ENCODE measurements at places on chromosomes 7 and 10.
A peak's percentile ranks its signal among the peaks of the same experiment; 100 is the strongest.

GRCh38 chr7:106462914-106463482 lies 178.2 kb upstream of the NAMPT start:
- no peak for DNase-seq

GRCh38 chr7:147824671-147825070 lies 765.9 kb upstream of the C7orf33 start:
- no peak for DNase-seq

- no peak for DNase-seq
These were observed 4.7 kb downstream of the ZNF488 start for GRCh38 chr10:47379445-47379785.

DNA sequence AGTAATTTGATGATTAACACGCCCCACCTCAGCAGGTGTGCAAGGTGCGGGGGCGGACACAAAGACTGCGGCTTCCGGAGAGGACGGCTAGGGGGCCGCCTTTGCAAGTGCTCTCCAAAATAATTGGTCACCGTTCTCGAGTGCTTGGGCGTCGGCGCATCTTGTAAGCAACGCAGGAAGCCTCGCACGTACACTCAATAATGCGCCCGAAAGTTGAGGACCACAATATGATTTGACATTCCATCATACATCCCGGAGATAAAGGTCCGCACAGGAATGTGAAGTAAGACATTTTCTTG lies 114.7 kb downstream of the EBF3 start:
- DNase-seq = no peak

DNA sequence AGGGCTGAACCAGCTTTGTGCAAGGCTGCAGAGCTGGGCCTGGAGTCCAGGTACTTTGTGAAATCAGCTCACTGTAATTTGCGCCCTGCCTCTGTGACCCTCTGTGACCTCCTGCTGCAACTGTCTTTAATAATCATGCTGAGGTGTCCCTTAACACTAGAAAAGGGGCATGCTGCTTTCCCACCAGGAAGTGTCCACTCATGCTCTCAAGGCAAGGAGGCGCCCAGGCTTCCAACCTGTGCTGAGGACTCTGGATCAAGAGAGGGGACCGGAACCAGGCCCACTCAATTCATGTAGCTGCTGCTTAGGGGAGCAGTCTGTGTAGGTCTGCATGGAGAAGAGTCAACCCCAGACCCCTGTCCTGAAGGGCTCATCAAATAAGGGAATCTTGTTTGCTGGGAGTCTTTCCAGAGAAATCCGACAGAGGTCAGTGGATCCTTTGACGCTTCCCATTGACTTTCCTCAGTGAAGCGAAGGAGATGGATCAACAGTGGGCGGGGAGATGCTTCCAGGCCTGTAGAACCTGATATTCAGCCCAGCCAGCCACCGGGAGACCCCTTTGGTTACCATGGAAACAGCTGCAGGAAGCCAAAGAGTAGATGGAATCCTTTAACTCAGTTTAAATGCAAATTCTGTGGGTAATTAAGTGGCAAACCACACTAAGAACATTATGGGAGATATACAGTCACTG lies 945.9 kb downstream of the GRID1 start:
- DNase-seq = no peak

DNA sequence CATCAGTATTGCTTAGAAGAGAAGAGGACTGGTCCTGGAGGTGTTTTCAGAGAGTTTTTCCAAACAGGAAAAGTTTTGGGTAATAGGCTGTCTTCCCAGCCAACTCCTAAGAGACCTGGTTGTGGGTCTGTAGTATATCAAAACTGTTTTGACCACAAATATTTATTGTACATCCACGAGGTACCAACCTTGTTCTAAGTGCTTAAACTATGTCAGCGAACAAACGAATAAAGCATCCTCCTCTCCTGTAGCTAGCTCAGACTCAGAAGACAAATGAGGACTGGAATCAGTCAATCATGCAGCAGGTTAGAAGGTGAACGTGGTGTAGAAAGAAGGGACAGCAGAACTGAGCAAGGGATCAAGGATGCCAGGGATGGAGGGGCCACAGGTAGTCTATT lies 61.6 kb upstream of the MKI67 start:
- no peak for DNase-seq

GRCh38 chr7:114922026-114922651 lies at the start of gene MDFIC:
Gene MDFIC, plus strand, starts transcription at chr7:114922094. Its CDS starts 940 bp downstream, at chr7:114923034.
- peak; percentile 78 for DNase-seq

- DNase-seq = no peak
These were observed 85.2 kb upstream of the EGFR start for GRCh38 chr7:54933643-54934042.

DNA sequence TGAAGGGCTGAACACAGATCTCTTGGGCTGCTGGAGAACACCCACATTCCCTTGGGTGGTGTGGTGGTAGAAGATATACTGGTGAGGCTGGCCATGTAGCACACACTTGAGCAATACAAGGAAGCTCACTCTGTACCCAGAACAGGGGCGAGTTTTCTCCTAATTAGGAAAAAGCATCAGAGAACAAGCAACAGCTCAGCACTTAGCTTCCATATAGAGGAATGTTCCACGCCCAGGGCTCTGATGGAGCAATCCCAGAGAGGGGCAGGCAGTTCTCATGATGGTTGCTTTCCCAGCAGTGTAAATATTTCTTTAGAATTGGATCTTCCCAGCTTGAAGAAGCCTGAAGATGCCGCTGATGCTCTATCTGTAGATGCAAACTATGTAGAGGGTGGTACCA lies 21.0 kb upstream of the PNLIP start:
- DNase-seq = no peak

DNA sequence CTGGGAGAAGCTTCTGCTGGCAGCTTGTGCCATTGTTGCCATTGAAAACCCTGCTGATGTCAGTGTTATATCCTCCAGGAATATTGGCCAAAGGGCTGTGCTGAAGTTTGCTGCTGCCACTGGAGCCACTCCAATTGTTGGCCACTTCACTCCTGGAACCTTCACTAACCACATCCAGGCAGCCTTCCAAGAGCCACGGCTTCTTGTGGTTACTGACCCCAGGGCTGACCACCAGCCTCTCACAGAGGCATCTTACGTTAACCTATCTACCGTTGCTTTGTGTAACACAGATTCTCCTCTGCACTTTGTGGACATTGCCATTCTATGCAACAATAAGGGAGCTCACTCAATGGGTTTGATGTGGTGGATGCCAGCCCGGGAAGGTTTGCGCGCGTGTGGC lies 220.7 kb downstream of the ADK start:
- DNase-seq = no peak

GRCh38 chr7:151310578-151310977 lies 31.0 kb upstream of the NUB1 start:
- no peak for DNase-seq

DNA sequence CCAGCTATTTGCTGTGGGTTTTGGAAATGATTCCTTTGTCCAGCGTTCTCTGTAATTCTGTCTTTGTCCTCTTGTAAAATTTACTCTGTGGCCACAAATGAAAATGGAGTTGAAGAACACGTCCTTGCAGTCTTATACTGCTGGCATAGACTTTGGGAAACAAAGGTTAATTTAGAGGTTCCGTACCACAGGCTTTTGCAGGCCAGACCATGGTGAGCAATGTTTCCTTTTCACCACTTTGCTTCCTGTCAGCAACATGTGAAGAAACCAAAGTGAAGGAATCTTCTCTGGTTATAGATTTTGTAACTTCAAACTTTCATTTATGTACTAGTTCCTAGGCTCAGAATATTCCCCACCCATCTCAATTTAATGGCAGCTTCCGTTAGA lies 488.5 kb downstream of the MDFIC start:
- no peak for DNase-seq

DNA sequence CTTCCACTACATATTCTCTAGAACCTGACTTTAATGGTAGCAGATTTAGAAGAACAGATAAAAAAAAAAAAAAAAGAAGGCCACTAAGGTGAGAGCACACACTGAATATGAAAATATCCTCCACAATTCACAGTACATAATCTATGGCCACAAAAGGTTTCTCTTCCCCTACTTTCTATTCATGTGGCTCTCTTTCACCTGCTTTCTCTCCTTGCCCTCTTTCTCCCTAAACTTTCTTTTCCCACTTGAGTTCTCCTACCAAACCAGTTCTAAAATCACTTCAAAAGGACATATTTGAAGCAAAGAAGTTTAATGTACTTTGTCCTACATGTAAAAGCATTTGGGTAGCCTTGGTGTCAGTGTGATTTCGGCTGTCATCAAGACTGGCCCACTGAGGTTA lies 18.5 kb upstream of the DLX6 start:
- no peak for DNase-seq

- DNase-seq = no peak
These were observed 315.7 kb downstream of the REEP3 start for GRCh38 chr10:63836666-63837442.

- DNase-seq = no peak
These were observed 277.0 kb downstream of the INHBA start for GRCh38 chr7:41425926-41426325.

DNA sequence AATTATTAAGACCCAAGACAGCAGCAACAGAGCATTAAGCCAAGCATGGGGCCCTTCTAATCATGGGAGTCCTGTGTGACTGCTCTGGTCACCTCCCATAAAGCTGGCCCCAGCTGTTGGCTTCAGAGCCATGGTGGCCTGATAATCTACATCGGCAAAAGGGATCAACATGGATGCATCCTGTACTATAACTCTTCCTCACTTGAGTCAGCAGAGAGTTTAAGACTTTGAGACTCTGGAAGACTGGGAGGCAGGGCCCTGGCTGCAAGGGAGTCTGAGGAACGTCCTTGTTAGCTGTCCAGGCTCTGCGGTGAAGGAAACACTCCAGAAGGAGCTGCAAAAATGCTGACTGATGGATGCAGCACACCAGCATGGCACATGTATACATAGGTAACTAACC lies 95.0 kb upstream of the KIAA1217 start:
- no peak for DNase-seq

- no peak for DNase-seq
These were observed 70.1 kb upstream of the SDK1 start for GRCh38 chr7:3230908-3231307.

GRCh38 chr10:103548006-103548405 lies 54.5 kb downstream of the NEURL1 start:
- DNase-seq = no peak

DNA sequence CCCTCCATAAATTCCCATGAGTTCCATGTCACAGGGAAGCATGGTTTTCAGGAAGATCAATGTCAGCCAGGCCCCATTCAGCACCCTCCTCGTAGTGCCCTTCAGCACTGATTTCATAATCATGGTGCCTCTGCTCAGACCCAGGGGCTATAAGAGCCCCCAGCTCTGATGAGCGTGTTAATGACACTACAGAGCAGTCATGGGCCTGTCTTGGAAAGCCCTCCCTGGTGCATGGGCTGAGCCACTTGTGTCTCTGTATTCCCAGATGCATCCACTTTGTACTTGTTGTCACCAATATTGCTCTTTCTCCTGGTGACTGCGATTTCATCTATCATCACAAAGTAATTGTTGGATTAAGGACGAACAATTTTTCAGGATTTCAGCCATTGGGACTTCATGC lies 154.6 kb downstream of the ADARB2 start:
- DNase-seq = no peak

DNA sequence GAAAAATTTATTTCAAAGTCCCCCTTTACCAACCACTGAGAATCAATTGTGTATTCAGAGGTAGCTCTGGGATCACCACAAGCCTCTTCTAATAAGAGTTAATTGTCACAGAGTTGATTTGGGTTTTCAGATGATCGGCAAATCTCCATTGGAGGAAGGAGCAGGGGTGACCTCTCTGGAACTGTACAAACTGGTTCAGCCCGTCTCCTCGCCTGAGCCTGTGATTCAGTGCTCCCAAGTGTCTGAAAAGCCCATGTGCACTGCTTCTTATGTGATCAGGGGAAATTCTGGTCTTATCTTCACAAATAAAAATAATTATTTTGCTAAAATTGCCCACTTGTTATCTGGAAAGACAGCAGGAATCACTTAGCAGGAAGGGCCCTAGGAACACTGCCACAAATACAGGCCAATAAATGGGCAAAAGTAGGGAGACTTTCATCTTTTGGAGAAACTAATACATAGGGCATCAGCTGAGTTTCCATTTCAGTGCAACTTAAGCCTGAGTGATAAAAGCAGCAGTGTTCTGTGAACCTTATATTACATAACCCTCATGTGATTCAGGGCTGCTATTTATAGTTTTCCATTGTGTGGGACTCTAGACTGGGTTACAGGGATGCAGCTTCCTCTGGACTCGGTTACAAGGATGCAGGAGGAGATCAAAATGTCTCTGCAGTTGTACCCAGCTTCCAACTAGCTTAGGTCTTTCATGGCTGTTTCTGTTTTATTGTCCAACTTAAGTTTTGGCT lies 32.3 kb downstream of the CDK1 start:
- no peak for DNase-seq

- no peak for DNase-seq
These were observed 87.3 kb downstream of the BEND7 start for GRCh38 chr10:13441476-13441875.

DNA sequence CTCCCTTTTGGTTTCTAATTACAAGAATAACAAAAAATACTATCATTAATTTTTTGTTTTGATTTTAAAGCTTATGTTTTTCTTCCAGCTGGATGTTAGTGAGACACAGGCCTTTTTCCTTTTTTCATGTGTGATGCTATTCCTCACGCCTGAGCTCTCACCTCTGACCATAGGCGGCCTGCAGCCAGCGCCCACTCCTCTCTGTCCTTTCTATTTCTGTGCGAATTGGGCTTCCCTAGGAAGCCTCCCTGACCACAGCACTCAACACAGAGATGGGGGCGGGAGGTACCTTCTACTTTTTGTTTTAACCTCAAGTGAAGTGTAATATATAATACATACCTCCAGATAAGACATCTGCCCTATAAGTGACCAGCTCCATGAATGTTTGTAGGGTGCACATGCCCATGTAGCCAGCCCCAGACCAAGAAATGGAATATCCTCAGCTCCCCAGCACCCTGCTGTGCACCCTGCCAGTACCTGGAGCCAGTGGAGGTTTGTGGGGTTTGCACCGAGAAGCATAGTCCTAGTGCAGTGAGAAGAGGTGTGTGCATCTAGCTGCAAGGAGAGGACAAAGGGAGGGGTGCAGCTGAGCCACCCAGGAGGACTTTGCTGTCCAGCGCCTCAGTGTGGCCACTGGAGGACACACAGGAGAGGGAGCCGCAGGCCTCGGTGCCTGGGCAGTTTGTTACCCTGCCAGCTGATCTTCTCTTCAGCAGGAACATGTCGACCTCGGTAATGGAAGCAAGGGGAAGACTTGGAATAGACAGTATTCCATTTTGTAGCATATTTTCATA lies 38.5 kb downstream of the BNIP3 start:
- DNase-seq = peak; percentile 38

DNA sequence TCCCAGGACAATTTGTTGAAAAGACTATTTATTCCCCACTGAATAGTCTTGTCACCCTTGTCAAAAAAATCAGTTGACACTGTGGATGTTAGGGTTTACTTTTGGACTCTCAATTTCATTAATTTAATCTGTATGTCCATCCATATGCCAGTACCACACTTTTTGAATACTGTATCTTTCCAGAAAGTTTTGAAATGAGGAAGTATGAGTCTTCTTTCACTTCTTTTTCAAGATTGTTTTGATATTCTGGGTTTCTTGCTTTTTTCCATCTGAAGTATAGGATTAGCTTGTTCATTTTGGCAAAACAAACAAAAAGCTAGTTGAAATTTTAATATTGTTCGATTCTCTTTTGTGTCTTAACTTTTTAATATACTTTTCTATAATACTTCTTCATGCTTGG lies 21.7 kb downstream of the KLHDC10 start:
- no peak for DNase-seq

Data from CD8-positive, alpha-beta T cell (primary cell).